ENCODE measurements at places on chromosomes 11 and 22. TPM values are rescaled to one million over a fixed set of nuclear protein-coding genes. Genes with fewer than 3 reads are reported as not detected.

- no peak overlapping the region for H3K4me3 ChIP-seq
- H3K27me3 ChIP-seq, result no peaks in the 10 kb centered on the region
- no peak overlapping the region for H3K27ac ChIP-seq
- DNase-seq, result no peak
- H3K36me3 ChIP-seq, result no peaks in the 10 kb centered on the region
These were observed 8.3 kb downstream of the SEC14L6 start for GRCh38 chr22:30538280-30538679.

- no peaks in the 10 kb centered on the region for H3K36me3 ChIP-seq
- no peaks in the 10 kb centered on the region for H3K27me3 ChIP-seq
- no peaks in the 10 kb centered on the region for H3K4me1 ChIP-seq
- DNase-seq, result no peak
These were observed 433.4 kb downstream of the BRD1 start for GRCh38 chr22:49394116-49394785.

- H3K27me3 ChIP-seq, result no peaks in the 10 kb centered on the region
- H3K4me3 ChIP-seq, result peak within 1 kb of the TSS; percentile 64
- H3K4me1 ChIP-seq, result peaks cover 6% of the 10 kb centered on the region
- H3K27ac ChIP-seq, result peak within 1 kb of the TSS; percentile 37
These were observed at the start of gene ASRGL1 for GRCh38 chr11:62337303-62338181. TSS of gene ASRGL1 (plus strand) at chr11:62337448. CDS start at chr11:62337978, 530 bp downstream.

DNA sequence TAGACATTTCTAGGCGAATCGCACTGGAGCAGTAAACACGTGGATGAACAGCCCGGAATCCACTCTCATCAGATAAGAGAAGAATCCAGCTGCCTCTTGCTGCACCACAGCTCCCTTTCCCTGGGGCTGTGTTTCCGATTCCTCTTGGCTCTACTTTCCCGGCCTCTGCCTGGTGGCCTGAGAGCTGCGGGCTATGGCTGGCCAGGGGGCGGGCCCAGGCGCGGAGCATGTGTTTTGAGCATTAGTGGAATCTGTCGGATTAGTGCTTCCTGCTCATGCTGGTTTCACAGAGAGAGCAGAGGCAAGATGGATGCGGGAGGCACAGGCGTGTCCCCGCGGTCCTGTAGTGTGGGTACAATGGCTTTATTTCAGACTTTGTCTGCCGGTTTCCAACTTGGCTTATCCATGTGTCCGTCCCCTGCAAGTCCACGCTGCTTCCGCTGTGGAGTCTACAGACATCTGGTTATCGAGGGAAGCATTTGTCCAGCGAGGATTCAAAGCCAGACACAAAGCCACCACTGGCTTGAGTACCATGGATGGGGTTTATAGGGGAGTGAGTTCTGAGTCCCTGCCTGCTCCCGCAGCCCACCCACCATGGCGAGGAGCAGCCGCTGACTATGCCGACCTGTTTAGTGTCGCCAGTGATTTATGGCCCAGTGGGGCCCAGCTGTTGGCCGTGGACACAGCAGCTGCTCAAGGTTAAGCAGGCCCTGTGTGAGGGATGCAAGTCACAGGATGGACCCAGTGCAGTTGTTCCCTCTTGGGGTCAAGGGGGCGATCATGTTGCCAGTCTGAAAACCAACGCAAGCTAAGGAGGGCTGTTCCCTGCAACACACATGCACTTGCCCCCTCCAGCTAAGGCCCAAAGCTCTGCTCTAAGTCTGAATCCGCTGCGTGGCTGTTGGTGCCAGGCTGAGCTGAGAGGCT is 43.3 kb upstream of the EP300 start:
- H3K4me3 ChIP-seq, result no peak overlapping the region
- H3K4me1 ChIP-seq, result peaks cover 14% of the 10 kb centered on the region
- no peaks in the 10 kb centered on the region for H3K27me3 ChIP-seq
- no peaks in the 10 kb centered on the region for H3K36me3 ChIP-seq

DNA sequence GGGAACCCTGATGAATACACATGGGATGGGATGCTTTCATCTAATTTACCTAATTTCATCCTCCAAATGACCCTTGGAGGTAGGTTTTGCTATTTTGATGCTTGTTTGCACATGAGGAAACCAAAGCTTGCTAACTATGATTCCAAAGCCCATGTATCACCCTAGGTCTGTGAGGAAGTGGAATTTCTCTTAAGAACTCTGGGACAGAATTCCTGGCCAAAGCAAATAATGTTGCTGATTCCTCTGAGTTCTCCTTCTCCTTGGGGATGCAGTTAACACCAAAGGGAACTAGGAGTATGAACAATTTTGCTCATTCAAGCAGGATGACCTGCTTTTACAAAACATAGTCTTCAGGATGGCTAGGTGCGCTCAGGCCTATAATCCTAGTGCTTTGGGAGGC is 80.0 kb downstream of the KCNC1 start:
- no peaks in the 10 kb centered on the region for H3K27me3 ChIP-seq
- DNase-seq, result no peak
- peak overlapping the region; percentile 56 for H3K27ac ChIP-seq
- H3K4me1 ChIP-seq, result peaks cover 36% of the 10 kb centered on the region
- H3K36me3 ChIP-seq, result no peaks in the 10 kb centered on the region
- no peak overlapping the region for H3K4me3 ChIP-seq

GRCh38 chr11:130115218-130115617 is 44.4 kb upstream of the ST14 start:
- no peak overlapping the region for H3K4me3 ChIP-seq
- H3K27ac ChIP-seq, result peak overlapping the region; percentile 77
- peaks cover 9% of the 10 kb centered on the region for H3K36me3 ChIP-seq
- no peaks in the 10 kb centered on the region for H3K27me3 ChIP-seq

DNA sequence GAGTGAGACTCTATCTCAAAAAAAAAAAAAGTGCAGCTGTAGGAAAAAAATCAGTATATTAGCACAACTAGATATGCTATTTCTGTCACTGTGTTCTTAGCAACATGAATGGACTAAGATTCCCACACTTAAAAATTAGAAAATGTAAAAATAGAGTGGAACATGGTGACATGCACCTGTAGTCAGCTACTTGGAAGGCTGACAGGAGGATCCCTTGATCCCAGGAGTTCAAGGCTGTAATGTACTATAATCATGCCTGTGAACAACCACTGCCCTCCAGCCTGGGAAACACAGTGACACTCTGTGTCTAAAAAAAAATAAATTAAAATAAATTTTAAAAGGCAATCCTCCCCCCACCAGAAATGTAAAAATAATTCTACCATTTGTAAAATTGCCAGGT is 29.8 kb downstream of the PICALM start:
- H3K27ac ChIP-seq, result no peak overlapping the region
- H3K36me3 ChIP-seq, result no peaks in the 10 kb centered on the region
- H3K27me3 ChIP-seq, result no peaks in the 10 kb centered on the region
- no peak for DNase-seq
- peaks cover 33% of the 10 kb centered on the region for H3K4me1 ChIP-seq

GRCh38 chr11:121109916-121110586 is 9.0 kb downstream of the TECTA start:
- no peak overlapping the region for H3K4me3 ChIP-seq
- H3K4me1 ChIP-seq, result no peaks in the 10 kb centered on the region
- no peaks in the 10 kb centered on the region for H3K27me3 ChIP-seq
- no peak overlapping the region for H3K27ac ChIP-seq

- no peak for DNase-seq
- no peaks in the 10 kb centered on the region for H3K27me3 ChIP-seq
- H3K4me3 ChIP-seq, result no peak overlapping the region
- no peak overlapping the region for H3K27ac ChIP-seq
- no peaks in the 10 kb centered on the region for H3K36me3 ChIP-seq
- H3K4me1 ChIP-seq, result peaks cover 9% of the 10 kb centered on the region
These were observed 5.0 kb downstream of the TUB start for GRCh38 chr11:8086001-8086479.

- no peaks in the 10 kb centered on the region for H3K36me3 ChIP-seq
- H3K27me3 ChIP-seq, result no peaks in the 10 kb centered on the region
- peak; percentile 72 for DNase-seq
- H3K4me3 ChIP-seq, result no peak overlapping the region
- no peak overlapping the region for H3K27ac ChIP-seq
These were observed 14.3 kb downstream of the OR2AG2 start for GRCh38 chr11:6757373-6757967.

- no peak overlapping the region for H3K27ac ChIP-seq
- DNase-seq, result no peak
- H3K36me3 ChIP-seq, result no peaks in the 10 kb centered on the region
- H3K4me3 ChIP-seq, result no peak overlapping the region
- H3K4me1 ChIP-seq, result no peaks in the 10 kb centered on the region
These were observed 17.3 kb downstream of the IL10RA start for GRCh38 chr11:118003456-118003855.

- H3K4me1 ChIP-seq, result no peaks in the 10 kb centered on the region
- no peaks in the 10 kb centered on the region for H3K27me3 ChIP-seq
- H3K36me3 ChIP-seq, result no peaks in the 10 kb centered on the region
- no peak overlapping the region for H3K4me3 ChIP-seq
These were observed 492.1 kb upstream of the CADM1 start for GRCh38 chr11:115996125-115996807.

DNA sequence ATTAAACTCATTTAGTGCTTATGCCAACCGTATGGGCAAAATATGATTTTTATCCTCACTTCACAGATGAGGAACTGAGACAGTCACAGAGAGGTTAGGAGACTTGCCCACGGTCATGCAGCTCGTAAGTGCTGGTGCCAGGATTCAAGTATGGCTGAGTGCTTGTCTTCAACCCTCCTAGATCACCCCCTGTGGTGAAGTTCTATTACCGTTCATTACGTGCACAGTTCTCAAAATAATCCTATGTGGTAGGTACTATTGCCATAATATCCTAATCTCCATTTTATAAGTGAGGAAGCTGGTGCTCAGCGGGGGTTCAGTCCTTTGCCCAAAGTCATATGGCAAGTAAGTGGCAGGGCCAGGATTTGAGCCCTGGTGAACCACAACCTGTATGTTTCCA is 1.5 kb downstream of the MIEF1 start:
- DNase-seq, result no peak
- H3K27ac ChIP-seq, result no peak overlapping the region
- peaks cover 22% of the 10 kb centered on the region for H3K4me1 ChIP-seq
- no peak overlapping the region for H3K4me3 ChIP-seq

DNA sequence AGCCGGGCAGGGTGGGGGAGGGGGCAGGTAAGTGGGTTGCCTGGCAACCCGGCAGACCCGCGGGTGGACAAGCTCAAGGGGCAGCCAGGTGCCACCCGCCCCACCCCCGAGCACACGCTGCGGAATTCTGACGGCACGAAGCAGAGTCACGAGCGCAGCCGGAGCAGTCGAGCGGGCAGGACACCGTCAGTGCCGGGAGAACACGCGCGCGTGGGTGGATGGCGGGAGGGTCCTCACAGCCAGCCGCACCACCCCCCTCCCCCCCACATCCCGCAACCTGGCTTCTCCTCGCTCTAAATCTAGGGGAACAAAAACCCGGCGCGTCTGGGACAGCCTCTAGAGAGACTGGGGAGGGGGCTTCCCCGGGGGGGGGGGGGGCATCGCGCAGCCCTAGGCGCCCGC is 133.1 kb upstream of the HSD17B12 start:
- H3K4me1 ChIP-seq, result peaks cover 16% of the 10 kb centered on the region
- H3K36me3 ChIP-seq, result no peaks in the 10 kb centered on the region
- peak overlapping the region; percentile 19 for H3K4me3 ChIP-seq

- no peak overlapping the region for H3K27ac ChIP-seq
- no peaks in the 10 kb centered on the region for H3K27me3 ChIP-seq
- DNase-seq, result no peak
- no peak overlapping the region for H3K4me3 ChIP-seq
- no peaks in the 10 kb centered on the region for H3K4me1 ChIP-seq
These were observed 120.9 kb upstream of the LDLRAD3 start for GRCh38 chr11:35822815-35823495.

DNA sequence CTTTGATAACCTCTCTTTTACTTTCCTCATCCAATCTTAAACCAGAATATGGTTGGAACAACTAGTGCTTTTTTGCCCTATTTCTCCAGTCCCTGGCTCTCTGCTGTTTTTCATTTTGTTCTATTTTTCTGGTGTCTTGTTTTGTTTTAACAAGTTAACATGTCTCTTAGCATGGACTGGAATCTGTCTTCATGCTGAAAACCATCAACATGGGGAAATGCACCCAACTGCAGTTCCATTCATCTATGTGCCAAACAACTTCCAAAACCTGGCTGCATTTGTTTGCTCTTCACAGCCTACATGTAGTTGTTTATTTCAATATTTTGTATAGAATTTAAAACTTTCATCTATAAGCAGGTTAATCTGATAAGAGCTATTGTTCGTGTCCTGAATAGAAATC is 46.8 kb upstream of the NOX4 start:
- H3K36me3 ChIP-seq, result no peaks in the 10 kb centered on the region
- DNase-seq, result no peak
- no peak overlapping the region for H3K27ac ChIP-seq
- H3K27me3 ChIP-seq, result no peaks in the 10 kb centered on the region
- no peak overlapping the region for H3K4me3 ChIP-seq
- no peaks in the 10 kb centered on the region for H3K4me1 ChIP-seq

DNA sequence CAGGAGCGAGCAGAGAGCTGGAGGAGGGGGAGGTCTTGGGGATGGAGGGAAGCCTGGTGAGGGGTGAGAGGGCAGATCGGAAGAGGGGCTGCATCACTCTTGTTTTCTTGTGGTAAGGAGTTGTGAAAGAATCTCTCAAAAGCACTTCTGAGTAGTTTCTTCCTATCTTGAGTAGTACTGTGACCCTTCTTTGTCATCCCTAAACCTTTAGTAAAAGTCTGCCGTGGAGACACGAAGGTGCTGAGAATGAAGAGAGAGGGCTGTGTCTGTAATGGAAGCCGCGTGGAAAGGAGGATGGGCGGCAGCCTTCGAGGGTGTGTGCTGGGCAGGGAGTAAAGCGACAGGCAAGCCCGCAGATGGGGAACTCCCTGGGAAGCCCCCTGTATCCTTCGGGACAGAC is 237.8 kb downstream of the TBC1D22A start:
- H3K36me3 ChIP-seq, result no peaks in the 10 kb centered on the region
- DNase-seq, result no peak
- H3K27me3 ChIP-seq, result no peaks in the 10 kb centered on the region
- no peak overlapping the region for H3K27ac ChIP-seq

GRCh38 chr11:1231396-1232020 is 8.6 kb downstream of the MUC5B start:
- H3K4me3 ChIP-seq, result no peak overlapping the region
- no peaks in the 10 kb centered on the region for H3K27me3 ChIP-seq
- no peaks in the 10 kb centered on the region for H3K4me1 ChIP-seq
- H3K27ac ChIP-seq, result no peak overlapping the region
- H3K36me3 ChIP-seq, result no peaks in the 10 kb centered on the region

- H3K4me3 ChIP-seq, result no peak overlapping the region
- DNase-seq, result no peak
- no peaks in the 10 kb centered on the region for H3K4me1 ChIP-seq
- no peaks in the 10 kb centered on the region for H3K36me3 ChIP-seq
These were observed 18.3 kb upstream of the SLC5A1 start for GRCh38 chr22:32024796-32025195.

GRCh38 chr11:104333977-104334376 is 170.0 kb upstream of the PDGFD start:
- H3K4me1 ChIP-seq, result no peaks in the 10 kb centered on the region
- no peak overlapping the region for H3K27ac ChIP-seq
- H3K27me3 ChIP-seq, result no peaks in the 10 kb centered on the region

Gene SPON1
- total RNA-seq, result 14.9 TPM

Gene SMIM35
- total RNA-seq, result not detected

Gene KRTAP5-8
- total RNA-seq, result 0.49 TPM

Gene EML3
- total RNA-seq, result 36.3 TPM

Gene MS4A1
- 0.13 TPM for total RNA-seq

Gene OR51B2
- total RNA-seq, result not detected

Gene ANO1
- 25.8 TPM for total RNA-seq

Gene ME3
- total RNA-seq, result 44.8 TPM

Gene OSBP2
- 13.0 TPM for total RNA-seq

Gene EIF4ENIF1
- total RNA-seq, result 20.0 TPM

Gene KRTAP5-7
- total RNA-seq, result not detected

Gene CRYBB2
- total RNA-seq, result 0.45 TPM

Data from thyroid gland (tissue), 4 donors.